Stimulated activated CD8-positive, alpha-beta memory T cell treated with anti-CD3 and anti-CD28 coated beads, Interleukin-2, amount 100 ng/mL, for 1 hour (primary cell): ENCODE measurements at places on chromosomes 7 and 10.

- no peak for DNase-seq
These were observed 427.4 kb downstream of the SH2D4B start for GRCh38 chr10:80964955-80965614.

- DNase-seq, result no peak
These were observed 40.4 kb downstream of the PDIA4 start for GRCh38 chr7:148987751-148988512.

DNA sequence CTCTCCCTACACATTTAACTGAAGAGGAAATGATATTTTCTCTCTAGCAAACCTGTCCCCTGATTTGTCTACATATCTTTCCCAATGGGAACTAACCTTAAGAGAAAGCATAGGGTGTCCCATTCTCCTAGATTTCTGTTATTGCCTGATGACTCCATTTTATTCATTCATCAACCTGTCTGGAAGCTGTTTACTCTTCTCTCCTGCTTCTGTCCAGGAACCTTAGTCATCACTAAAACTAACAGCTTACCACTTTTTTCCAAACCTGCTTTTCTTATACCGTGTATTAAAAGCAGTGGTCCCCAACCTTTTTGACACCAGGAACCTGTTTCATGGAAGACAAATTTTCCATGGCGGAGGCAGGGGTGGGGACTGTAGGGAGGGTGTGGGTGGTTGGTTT is 473.3 kb upstream of the PCDH15 start:
- DNase-seq, result no peak

DNA sequence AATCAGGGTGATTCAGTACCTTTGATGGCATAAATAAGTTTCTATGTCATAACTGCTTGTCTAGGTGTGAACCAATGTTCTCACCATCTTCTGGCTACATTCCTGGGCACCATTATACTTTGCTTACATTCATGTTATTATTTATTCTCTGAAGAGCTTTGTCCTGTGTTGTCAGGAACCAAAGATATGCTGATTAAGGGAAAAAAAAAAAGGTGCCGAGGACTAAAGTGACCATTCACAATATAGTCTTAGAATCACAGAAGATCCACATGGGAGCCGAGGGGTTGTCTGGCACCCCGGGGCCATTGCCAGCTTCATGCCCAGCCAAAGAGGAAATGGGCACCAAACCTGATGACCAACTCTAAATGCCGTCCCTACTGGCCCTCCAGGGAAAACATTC is 329.2 kb upstream of the NFE2L3 start:
- DNase-seq, result no peak

GRCh38 chr7:150982351-150982750 is 4.2 kb upstream of the KCNH2 start:
- DNase-seq, result no peak

GRCh38 chr10:15346440-15347141 is 24.5 kb downstream of the FAM171A1 start:
- DNase-seq, result no peak

GRCh38 chr10:118781541-118781940 is 26.8 kb upstream of the CACUL1 start:
- DNase-seq, result no peak

DNA sequence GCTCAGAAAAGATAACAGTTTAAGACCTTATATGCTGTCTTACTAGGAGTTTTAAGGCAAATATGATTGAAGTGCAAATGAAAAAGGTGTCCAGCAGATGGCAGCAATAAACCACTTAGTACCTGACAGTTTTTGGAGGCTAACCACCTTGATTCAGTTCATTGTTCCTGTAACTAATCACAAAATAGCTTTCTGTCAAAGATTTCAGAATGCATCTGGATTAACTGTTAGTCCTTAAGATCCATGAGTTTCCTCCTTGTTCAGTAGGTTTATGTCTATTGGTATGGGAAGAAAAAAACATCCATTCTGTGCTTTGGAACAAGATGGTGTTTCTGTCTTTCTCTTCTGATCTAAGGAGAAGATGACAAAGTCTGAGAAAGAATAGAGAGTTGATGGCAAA is 46.6 kb downstream of the CCSER2 start:
- DNase-seq, result no peak

DNA sequence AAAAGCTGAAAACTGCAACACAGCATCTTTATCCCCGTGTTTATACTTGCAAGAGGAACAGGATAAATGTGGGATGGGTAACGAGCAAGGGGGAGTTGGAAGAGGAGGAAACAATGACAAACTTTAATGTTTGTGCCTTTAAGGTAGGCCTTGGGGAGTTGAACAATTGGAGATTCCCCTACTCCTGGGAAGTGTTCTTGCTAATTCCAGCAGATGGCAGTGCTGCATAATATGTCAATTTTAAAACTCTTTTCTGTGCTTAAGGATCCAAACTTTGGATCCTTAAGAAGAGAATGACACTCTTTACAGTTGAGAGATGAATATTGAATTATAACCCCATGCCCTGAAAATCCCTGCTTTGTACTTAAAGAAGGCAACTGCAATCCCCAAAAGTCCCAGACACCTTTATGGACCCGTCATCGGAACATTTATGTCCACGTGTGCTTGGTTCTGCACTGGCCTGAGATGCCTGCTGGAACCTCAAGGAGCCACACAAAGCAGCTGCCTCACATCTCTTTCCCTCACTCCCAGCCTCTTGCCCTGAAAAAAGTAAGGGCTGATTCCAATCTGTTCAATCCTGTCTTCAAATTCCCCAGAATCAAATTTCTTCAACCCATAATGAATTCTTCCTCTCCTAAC is 12.0 kb downstream of the IFIT5 start:
- DNase-seq, result no peak

DNA sequence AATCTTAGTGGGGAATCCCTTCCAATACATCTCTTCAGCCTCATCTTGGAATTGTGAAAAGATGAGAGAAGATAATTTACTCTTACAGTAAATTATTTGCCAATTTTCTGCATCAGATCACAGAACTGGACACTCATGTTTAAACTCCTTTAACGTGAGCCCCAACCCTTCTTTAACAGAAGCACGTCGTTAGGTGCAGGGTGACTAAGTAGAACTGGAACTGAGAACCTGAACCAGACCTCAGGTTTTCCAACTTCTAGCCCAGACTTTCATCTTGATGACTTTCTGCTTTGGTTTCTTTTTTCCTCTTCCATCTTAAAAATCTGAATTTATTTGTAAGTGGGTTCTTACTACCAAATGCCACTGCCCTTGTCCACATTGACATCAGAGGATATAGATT is 57.2 kb upstream of the LYZL2 start:
- DNase-seq, result no peak

GRCh38 chr10:19869370-19869769 is 53.1 kb downstream of the PLXDC2 start:
- no peak for DNase-seq

- no peak for DNase-seq
These were observed 138.5 kb upstream of the RET start for GRCh38 chr10:42938351-42938750.

DNA sequence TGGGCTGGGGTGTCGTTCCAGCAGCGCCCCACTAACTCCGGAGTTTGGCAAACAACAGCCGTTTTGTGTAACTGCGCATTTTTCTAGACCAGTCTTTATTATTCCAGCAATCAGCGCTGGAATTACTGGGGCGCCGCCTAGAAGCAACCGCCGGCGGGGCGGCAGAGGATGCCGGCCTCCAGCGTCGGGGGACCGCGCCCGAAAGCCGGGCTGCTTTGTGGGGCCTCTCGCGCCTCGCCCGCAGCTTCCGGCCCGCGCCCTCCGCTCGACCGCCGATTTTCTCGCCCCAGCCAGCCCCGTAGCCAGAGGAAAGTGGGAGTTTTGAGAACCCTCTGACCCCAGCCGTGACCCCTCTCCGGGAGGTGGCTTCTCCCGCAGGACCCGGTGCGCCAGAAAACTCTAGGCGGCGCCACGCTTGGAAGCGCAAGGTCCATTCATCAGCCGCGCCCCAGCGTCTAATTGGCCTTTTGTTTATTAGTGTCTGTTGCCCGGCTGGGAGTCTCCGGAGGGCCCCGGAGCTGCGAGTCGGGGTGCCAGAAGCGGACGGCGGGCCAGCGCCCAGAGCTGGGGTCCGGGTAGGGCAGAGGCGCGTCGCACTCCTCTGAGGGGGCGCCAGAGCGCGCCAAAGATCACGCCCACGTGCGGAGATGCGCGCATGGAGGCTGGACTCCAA is 10.7 kb downstream of the EMX2 start:
- no peak for DNase-seq

GRCh38 chr10:133030781-133031180 is 56.9 kb upstream of the ADGRA1 start:
- no peak for DNase-seq

GRCh38 chr10:77244746-77245145 is 392.9 kb downstream of the KCNMA1 start:
- DNase-seq, result no peak

DNA sequence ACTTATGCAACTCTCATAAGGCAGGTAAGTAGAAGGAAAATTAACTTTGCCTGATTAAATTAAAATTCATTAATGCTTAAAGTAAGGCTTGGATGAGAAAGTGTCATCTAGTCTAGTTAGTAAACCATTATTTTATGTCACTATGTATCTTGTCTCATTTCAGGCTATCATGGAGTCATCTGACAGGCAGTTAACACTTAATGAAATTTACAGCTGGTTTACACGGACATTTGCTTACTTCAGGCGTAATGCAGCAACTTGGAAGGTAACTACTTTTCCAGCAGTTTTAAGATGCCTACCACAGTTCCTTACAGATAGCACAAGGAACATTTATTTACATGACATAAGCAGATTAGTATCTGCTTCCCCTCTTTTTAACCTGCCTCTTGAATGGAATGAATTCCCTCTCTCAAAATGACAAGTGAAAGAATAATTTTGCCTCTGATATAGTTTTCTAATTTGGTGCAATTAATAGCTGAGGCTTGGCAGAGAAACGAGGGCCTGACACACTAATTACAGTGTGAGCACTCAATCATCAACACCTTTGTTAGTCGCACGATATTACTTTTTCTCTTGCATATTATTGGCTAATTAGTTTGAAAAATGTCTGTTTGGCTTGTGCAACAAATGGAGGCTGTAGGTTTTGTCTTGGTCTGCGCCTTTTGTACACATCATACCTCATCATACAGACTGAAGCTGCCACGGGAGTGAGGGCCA is 245.0 kb downstream of the FOXP2 start:
- no peak for DNase-seq

DNA sequence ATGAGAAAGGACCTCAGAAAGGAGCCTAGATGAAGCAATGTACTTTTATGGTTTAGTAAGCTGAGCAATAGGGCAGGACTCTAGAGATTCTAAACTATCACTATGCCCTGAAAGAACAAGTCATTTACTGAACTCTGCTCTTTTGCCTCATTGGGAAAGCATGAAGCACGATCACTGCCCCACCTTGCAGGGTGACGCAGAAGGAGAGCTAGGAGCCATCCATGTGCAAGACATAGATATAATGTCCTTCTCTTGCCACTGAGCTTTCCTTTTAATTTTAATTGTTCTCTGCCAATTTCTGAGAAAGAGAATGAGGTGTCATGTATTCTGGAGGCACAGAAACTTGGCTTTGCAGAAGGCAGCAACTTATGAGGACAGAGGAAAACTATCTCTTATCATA is 108.3 kb downstream of the SORCS1 start:
- DNase-seq, result no peak

DNA sequence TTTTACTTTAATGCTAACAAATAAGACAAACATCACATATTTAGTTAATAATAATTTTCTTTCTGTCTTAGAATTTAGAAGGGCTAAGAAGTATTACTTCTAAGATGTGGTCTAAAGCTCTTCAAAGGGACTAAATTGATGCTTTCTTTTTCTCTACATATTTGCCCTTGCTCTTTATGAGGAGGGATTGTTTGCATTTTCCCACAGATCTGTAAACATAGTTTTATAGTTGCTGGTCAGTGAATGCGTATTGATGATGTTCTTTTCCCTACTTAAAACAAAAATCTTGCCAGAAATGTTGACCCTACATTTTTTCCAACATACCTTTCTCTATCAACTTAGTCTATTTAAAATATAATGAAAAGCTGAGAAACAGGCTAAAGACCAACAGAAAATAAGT is 372.4 kb upstream of the LRGUK start:
- no peak for DNase-seq

- no peak for DNase-seq
These were observed 26.4 kb downstream of the KIF11 start for GRCh38 chr10:92619368-92619767.

DNA sequence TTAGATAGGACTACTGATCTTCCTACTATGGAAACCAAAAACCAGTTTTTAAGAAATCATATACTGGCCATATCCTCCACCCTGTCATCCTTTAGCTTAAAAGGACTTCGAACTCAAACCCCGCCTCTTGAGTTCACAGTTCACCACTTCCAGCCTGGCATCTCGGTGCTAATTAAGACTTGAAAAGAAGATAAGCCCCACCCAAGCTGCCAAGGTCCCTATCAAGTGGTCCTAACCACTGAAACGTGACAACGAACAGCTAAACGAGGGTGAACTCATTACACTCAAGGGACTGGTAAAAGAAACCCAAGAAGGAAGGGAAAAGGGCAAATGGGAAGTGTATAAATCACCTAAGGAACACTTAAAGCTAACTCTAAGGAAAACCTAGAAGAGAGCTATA is 16.1 kb downstream of the COL17A1 start:
- no peak for DNase-seq

GRCh38 chr10:29438271-29438670 is 149.4 kb downstream of the LYZL1 start:
- no peak for DNase-seq

DNA sequence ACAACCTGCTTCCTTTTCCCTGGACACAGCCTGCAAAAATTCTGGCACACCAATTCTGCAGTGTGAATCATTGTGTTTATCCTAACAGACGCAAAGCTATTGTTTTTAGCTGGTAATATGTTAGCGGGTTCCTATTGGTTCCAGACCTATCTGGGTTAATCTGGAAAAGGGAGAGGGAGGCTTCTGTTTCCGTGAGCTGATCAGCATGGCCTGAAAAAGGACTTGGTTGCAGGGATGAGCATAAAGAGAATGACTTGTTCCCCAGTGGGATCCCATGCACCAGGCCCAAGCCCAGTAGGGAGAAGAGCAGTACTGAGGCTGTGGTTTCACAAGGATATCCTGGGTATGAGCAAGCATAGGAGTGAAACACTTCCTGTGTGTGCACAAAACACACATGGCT is 78.4 kb downstream of the PDE1C start:
- no peak for DNase-seq

DNA sequence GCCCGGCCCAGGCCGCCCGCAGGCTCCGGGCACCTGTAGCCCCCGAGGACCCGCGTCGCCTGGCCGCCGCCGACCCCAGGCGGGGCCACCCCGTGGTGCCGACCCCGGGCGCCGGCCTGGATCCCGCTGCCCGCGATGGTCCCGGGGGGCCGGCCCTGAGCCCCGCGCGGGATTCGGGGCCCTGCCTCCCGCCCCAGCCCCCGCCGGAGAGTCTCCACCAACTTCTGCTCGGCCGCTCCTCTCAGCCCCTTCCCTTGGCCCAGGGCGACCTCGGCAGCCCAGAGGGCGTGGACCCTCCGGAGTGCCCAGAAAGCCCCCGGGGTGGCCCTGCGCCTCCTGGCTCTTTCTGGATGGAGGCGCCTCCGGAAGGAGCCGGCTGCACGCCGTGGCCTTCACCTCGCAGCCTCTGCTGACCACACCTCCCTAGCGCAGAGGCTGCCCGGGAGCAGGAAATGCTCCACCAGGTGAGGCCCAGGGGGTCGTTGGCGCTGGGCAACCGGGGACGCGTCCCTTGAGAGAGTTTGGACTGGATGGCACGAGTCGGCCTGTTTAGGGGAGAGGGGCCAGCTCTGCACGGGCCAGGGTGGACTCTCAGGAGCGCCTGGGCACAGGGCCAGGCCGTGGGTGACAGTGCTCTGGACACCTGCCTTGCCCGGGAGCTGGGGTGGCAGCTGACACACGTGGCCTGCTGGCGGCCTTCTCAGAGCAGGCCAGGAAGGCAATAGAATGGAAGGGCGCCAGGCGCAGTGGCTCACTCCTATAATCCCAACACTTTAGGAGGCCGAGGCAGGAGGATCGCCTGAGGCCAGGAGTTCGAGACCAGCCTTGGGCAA is 529 bp downstream of the ZNF853 start:
- no peak for DNase-seq
